Activated T-cell treated with anti-CD3 and anti-CD28 coated beads for 48 hours (primary cell): ENCODE measurements at places on chromosomes 5 and 9.

DNA sequence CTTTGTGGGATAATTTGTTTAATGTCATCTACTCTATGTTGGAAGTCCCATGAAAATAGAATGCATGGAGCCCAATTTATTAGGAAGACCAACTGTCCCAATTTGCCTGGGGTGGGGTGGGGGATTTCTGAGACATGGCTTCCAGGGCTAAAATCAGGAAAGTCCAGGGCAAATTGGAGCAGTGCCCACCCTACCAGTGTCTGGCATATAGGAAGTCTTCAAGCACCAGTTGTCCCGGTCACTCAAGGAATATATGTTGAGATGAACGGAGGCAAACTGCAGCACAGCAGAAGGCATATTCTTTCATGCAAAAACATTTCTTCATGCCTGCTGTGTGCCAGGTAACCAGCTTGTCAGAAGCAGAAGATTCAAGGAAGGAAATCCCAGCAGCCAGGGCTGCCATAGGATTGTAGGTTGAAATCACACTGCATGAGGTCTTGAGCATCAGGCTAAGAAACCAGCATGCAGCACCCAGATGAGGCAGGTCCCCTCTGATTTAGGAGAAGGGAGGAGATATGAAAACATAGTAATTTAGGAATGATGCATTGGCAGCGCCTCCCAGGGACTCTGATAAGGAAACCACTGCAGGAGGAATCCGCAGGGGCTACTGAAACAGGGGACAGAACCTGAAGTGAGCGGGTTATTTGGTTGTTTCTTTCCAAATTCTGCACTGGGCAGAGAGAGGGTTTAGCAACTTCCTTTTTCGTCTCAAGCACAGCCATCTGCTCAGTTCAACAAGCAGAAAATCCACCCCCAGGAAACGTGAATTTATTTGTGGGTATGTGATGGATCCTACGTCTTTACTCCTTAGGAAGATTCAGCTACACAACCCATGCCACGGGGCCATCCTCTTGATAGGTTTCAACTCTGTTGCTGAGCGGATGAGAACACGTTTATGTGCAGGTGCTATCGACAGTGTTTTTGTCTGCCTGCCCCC, 112.6 kb upstream of the CPEB4 start:
- DNase-seq, result no peak

DNA sequence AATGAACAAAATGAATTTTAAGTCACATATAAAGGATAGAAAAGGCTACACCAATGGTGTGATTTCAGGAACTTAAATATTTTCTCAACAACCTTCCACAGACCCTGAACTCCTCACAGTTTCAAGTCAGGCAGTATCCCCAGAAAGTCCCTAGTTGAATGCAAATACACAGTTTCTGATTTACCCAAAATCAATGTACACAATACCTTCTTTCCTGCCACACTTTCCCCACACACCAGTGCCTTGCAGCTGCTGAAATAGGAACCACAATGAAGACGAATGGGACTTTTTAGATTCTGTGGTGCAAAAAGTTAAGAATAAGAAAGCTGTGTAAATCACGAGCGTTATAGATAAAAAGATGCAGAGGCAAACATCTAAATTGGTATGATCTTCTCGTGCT, 552.4 kb upstream of the MEF2C start:
- DNase-seq, result no peak

GRCh38 chr9:5630081-5630507, 1.2 kb downstream of the RIC1 start:
- no peak for DNase-seq

GRCh38 chr9:132538071-132538470, 44.3 kb upstream of the BARHL1 start:
- no peak for DNase-seq

GRCh38 chr5:117135851-117136250, 561.2 kb upstream of the SEMA6A start:
- no peak for DNase-seq

DNA sequence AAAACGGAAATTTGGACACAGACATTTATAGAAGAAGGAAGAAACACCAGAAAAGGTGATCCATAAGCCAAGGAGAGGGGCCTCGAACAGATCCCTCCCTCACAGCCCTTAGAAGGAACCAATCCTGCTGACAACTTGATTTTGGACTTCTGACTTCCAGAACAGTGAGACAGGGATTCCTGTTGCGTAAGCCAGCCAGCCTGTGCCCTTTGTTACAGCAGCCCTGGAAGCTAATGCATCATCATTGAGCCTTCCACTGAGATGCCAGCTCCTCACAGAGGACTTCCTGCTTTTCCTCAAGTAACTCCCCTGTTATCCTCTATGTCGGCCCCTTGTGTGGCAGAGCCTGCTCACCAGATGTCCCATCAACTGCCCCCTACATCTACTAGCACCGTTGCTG, 94.1 kb downstream of the JMY start:
- no peak for DNase-seq

DNA sequence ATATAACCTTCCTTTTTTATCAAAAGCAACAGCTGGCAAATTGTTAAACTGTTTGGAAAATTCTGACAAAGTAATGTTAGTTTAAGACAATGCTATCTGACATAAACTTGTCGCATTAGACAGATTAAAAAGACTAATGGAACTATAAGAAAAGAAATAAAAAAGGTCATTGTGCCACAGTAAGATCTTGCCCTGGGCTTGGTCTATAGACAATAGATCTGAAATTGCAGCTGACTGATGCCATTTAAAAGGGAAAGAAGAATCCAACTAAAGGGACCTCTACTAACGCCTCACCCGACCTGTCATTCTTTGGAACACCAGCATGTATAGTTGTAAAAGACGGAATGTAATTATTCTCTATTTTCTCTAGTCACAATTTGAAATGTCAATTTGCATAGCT, 644.4 kb upstream of the GRAMD2B start:
- DNase-seq, result no peak
